HFF-Myc (cell line): ENCODE measurements at places on chromosomes 5 and 9.

- DNase-seq, result peak; percentile 35
These were observed 33.0 kb downstream of the FKBP15 start for GRCh38 chr9:113187929-113188595.

- peak; percentile 5 for DNase-seq
These were observed 35.2 kb upstream of the GLDC start for GRCh38 chr9:6680797-6681146.

DNA sequence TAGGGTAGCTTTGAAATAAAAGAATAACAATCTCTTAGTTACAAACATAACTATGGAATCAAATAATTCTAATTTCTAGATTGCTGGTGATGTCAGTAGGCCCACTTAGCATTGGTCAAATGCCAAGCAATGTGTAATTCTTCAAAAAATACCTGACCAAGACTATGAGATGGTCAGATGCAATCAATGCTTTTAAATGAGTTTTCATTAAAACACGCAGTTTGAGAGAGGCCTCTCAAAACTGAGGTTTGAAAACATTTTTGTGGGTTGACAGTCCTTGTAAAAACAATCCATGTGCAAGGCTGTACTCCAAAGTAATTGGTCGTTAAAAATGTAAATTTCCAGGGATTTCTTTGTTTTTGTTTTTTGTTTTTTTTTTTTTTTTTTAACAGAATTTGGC is 1.2 kb upstream of the RLN2 start:
- no peak for DNase-seq

DNA sequence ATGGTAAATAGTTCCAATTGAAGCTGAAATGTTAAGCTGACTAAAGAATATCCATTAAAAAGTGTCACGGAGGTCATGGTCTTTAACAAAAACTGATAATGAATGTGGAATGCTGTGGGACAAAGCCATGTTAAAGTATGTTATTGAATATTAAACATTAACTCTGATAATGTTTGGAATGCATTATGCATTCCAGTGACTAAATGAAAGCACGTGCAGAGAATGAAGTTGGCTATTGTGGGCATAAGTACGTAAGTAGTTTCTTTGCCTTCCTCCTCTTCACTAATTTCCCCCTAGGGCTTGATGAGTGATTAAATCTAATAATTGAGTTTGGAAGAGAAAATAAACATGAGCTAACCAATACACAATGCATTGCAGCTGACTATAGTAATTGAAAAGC is 640.4 kb upstream of the CDH10 start:
- no peak for DNase-seq

DNA sequence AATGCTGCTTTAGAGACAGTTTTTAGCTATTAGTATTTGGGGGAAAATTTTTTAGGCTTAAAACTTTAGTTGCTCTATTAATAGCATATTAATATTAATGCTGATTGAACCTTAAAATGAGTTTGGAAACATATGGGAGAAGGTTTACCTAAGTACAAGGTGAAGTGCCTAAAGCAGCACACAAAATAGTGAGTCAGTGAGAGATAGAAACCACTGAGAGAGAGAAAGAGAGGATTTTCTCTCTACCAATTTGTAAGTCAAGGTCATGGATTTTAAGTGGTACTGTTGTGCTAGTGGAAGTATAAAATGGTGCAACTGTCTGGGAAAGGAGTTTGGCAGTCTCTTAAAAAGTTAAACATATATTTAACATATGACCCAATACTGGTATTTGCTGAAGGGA is 64.9 kb downstream of the MARCHF3 start:
- no peak for DNase-seq

GRCh38 chr9:97511655-97512427 is 10.4 kb downstream of the TMOD1 start:
- DNase-seq, result no peak

GRCh38 chr5:93017849-93018248 is 563.2 kb downstream of the NR2F1-AS1 start:
- DNase-seq, result peak; percentile 54

GRCh38 chr9:137326445-137327065 is 24.5 kb upstream of the NRARP start:
- no peak for DNase-seq

DNA sequence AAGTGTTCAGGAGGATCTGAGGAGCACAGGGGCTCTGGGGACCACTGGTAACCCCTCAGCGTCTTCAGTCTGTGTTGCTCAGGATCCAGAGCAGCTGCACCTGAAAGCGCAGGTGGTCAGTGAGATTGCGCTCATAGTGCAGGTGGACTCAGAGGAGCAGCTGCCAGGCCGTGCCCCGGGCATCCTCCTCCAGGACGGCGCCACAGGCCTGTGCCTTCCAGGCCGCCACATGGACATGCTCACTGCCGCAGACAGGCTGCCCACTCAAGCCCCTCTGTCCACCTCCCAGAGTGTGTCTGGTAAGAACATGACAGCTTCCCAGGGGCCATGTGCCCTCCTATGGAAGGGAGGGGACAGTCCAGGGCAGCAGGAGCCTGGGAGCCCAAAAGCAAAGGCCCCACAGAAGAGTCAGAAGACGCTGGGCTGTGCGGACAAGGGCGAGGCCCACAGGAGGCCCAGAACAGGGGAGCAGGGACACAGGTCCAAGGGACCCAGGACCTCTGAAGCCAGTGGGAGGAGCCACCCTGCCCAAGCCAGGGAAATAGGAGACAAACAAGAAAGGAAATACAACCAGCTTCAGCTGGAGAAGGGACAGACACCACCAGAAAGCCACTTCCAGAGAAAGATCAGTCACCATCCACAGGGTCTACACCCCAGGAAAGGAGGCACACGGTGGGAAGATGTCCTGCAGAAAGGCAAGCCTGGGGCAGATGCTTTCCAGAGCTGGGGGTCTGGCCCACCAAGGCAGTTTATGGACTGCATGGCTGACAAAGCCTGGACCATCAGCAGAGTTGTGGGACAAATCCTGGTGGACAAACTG is 5.2 kb downstream of the SPATA31E1 start:
- DNase-seq, result no peak

GRCh38 chr5:8050616-8051175 is 181.7 kb downstream of the MTRR start:
- DNase-seq, result no peak

- no peak for DNase-seq
These were observed 547.9 kb downstream of the DTWD2 start for GRCh38 chr5:118440496-118440895.

GRCh38 chr5:79227484-79228025 is 8.4 kb upstream of the JMY start:
- DNase-seq, result no peak

GRCh38 chr9:87214991-87215390 is 267.7 kb upstream of the GAS1 start:
- no peak for DNase-seq

DNA sequence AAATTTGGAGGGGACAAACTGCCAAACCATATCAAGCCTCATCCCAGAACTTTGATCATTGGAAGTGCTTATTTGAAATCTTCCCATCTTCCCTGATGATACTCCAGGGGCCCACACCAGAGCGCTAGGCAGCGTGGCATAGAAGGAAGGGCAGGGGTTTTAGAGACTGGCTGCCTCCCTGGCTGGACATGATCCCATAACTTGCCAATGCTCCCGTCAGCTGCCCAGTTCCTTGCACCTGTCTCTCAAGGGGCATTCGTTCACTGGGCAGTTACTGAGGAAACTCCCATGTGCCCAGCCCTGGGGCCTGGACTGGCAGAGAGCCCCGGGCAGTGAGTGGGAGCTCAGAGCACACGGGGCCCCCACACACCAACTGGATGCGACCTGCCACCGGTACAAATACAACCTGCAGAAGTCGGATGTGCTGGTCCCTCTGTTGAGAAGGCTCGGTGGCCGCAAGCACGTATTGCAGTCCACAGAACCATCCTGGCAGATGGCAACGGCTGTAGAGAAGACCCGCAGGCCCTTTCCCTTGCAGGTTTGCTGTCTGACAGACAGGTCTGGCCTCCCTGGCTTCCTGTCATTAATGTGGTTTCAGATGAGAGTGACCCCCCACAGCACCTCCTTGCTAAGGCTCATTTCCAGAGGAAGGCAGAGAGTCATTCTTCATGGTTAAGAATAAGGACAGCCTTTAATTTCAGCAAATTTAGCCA is 122.4 kb downstream of the MVB12B start:
- no peak for DNase-seq
